ENCODE measurements at places on chromosomes 6 and 20.

GRCh38 chr6:20364327-20364726, 37.4 kb upstream of the E2F3 start:
- DNase-seq = no peak

- DNase-seq = no peak
These were observed 82.6 kb upstream of the CCN6 start for GRCh38 chr6:111971181-111971841.

DNA sequence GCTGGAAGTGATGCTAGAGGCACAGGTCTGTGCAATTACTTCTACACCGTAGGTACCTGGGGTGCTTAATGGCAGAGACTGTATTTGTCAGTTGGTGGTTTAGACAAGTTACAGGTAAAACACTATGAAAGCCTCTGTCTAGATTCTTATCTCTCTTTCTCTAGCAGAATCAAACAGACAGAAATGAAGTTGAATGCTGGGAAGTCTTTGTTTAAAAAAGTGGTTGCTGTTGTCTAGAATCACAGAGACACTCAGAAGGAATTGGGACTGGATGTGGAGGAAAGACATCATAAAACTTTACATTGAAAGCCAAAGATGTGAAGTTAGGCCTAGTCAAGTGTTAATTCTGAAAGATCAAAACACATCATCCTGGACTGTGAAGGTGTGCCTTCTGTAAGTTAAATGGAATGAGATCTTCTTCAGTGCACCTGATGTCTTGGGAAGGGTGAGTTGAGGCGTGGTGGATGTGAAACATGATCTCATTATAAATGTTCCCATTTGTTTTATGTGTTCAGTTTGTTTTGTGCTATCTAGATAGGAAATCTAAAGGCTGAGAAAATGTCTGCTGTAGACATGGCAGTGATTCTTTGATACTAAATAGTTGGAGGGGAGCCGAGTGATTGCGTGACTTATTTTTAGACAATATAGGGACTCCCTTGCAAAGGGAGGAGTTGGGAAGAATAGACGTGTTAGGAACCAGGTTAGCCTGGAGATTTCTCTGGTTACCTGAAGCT, 290.2 kb downstream of the SOX4 start:
- no peak for DNase-seq

DNA sequence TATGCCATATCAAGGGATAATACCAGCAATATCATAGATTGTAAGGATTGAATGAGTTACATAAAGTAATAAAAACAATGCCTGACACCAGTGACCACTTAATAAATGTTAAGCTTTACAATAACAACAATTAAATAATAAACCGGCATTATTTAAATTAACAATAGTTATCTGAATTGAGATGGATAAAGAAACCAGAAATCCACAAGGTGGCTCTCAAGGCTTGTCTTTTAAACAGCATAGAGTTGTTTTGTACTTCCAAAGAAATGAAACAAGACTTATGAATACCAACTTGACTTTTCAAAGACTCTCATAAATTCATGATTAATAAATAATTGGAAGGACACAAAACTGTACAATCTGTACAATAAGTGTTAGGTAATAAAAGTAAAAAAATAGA, 203.1 kb downstream of the ASCC3 start:
- DNase-seq = no peak

DNA sequence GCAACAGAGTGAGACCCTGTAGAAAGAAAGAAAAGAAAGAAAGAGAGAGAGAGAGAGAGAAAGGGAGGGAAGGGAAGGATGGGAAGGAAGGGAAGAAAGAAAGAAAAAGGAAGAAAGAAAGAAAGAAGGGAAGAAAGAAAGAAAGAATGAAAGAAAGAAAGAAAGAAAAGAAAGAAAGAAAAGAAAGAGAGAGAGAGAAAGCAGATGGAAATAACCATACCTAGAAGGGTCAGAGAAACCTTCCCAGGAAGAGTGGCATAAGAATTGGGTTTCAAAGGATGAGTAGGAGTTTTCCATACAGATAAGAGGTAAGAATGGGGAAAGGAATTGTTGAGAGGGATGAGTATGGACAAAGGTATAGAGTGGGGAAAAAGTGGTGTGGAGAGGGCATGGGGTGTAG, 54.6 kb upstream of the SLC32A1 start:
- no peak for DNase-seq

- no peak for DNase-seq
These were observed 59.1 kb upstream of the TMEM244 start for GRCh38 chr6:129920103-129920798.

DNA sequence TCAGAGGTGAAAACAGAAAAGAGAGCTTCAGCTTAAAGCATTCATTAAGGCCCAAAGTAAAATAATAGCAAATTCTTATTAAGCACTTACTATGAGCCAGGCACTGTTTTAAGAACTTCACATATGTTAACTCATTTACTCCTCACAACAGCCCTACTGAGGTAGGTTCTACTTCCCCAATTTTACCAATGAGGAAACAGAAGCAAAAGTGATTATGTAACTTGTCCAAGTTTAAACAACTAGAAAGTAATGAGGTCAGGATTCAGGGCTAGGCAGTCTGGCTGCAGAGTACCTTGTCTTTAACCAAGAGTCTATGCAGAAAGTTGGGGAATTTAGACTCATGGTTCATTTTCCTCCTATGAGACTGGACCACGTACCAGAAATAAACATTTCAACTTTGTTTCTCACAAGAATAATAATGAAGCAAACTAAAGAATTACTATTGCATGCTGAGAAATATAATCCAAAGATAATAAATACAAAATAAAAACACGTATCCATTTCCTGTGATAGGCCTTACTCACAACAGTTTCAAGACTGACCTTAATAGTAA, 3.8 kb downstream of the COL21A1 start:
- no peak for DNase-seq

DNA sequence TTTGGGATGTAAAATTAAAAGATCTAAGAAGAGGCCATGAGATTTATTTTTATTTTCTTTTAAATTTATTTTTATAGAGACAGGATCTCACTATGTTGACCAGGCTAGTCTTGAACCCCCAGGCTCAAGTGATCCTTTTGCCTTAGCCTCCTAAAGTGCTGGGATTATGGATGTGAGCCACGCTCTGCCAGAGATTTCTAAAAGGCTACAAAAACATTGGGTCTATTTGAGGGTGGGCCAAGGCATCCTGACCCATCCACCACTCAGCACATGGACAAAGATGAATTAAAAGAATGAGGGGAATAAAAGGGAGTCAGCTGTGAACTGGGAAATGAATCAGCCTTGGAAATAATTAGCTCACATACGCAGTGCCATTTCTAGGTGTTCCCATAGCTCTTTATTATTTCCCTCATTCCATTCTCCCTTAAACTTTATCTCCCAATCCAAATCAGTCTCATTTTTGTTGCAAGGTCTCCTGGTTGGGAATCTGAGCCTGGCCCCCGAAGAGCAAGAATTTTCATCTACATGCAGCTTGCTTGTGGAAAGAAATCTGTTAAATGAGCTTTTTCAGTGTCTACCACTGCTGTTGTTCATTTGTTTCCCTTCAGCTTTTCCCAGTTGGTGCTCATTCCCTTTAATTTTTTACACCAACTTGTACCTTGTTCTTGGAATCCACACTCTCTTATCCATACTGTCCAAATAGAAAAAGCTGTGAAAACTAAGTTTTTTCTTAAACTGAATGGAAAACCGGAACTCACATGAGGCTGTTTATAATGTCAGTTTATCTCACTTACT, 66.9 kb downstream of the MKKS start:
- DNase-seq = no peak

GRCh38 chr6:121951918-121952379, 447.5 kb upstream of the HSF2 start:
- DNase-seq = no peak

GRCh38 chr6:149939909-149940671, 1.7 kb upstream of the ULBP2 start:
- DNase-seq = no peak

- no peak for DNase-seq
These were observed 17.1 kb downstream of the PRKN start for GRCh38 chr6:162710419-162710818.

DNA sequence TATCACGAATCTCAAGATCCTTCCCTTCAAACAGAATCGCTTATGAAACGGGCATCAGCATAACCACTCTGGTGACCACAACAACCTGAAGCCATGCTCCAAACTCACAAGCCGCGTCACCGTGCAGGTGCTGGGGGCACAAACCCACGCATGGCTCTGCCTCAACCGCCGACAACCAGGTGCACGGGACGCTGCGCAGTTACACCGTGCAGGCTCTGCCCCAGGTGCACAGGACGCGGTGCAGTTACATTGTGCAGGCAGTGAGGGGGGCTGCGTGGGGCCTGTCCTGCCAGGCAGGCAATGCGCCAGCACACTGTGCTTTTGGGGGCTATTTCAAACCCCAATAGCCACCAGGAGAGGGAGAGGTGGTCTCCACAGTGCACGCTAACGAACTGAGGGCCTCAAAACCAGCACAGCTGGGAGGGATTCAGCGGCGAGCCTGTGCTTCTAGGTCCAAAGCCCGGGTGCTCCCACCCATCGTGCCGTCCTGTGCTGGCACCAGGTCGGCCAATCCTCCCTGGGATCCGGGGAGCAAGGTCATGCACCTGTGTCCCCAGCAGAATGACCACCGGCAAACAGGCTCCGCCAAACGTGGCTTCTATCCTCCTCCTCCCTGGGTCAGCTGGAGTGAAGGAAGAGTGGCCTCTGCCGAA, 35.8 kb downstream of the ZBTB46 start:
- no peak for DNase-seq

DNA sequence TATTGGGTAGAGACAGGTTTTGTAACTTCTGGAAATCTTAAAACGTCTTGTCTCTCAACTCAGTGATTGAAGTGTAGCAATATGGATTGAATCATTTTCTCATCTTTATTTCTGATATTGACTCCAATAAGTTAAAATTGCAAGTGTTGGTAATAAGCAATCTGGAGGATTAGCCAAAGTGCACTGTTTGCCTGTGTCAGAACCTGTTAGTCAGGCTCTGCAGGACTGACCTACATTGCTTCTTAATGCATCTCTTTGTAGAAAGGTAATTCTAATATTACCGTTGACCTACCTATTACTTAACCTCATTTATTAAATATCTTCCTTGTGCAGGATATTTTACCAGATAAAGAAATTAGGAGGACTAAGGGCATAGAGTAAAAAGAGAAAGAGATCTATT, 484.0 kb upstream of the CITED2 start:
- no peak for DNase-seq

DNA sequence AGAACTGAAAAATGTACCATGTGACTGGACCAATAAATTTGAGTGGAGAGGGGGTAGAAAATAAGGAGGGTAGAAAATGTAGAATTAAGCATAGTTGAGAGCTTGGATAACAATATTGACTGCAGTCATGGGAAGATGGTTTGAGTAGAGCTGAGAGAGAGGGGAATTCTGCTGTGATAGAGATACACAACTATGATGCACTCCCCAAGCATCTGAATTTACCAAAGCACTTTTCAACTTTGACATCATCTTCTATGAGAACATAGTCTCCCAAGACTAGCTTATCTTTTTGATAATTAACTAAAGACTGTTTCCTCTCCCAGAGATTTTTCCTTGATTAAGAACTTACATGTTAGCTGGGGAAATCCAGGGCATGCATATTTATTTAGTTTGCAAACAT, 103.1 kb downstream of the TNFRSF21 start:
- DNase-seq = no peak

DNA sequence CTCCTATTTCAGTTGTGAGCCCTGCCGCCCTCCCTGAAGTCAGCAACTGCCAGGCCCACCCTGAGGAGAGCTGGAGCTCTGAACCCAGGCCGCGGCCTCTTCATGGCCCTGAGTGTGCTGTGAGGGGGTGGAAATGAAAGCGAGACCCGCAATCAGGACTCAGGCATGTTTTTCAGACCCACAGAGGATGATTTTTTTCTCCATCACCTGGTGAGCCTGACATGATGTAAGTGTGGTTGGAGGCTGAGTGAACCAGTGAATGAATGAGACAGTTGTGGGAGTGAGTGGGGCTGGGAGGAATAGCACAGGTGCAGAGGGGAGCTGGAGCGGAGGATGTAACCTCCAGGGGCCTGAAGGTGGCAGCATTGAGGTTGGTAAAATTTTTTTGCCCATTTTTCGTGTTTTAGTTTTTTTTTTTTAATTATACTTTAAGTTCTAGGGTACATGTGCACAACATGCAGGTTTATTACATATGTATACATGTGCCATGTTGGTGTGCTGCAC, 18.3 kb downstream of the RAET1L start:
- DNase-seq = peak; percentile 60

DNA sequence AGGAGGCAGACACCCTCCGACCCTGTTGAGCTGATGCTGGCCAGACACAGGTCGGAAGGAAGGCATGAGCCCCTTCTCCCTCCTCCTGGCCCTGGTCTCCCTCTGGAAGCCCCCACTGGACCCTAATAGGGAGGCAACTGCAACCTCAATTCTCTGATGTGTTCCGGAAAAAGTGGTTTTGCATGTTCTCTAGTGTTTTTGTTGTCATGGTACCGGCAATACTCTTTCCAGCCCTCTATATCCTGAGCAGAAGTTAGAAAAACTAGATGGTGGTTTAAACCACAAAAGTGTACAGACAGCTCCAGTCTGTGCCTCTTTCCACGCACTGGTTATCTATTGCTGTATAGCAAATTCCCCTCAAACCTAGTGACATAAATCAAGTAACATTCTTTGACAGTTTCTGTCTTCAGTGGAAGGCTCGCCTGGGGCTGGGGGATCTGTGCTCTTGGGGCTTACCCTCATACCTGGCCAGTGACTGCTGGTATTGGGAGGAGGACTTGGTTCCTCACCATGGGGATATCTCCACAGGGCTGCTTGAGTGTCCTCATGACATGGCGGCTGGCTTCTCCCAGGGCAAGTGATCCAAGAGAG, 37.0 kb downstream of the SYTL3 start:
- DNase-seq = peak; percentile 48

DNA sequence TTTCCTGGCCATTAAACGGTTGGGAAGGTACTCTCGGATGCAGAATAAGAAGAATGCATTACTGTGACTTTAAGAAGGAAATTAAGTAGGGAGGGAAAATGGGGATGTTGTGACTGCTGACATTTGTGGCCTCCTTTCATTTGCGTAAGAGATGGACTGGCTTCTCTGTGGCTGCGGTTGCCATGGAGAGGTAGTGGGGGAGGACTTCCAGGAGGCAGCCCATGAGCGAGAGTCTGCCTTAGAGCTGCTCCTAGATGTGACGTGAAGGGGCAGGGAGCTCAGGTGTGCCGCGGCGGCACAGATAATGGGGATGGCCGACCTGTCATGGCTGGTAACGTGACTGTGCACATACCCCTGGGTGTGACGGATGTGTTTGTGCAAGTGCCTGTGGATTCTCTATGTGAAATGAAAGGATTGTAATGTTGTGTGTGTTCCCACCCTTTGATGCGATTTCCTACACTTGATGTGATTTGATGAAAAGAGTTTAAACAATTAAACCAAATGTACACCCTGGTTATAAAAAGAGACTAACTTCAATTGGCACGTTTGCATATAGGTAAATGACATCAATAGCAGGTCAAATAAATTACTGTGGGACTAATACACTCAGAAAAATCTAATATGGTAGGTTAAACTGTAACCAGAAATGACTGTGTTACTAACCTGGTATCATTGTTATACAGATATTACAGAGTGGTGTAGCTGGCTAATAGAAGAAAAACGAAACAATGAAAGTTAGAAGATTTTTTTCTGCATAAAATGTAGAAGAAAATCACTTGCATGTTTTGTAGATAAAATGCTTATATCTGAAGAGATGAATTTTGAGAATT, 48.9 kb downstream of the HIVEP1 start:
- DNase-seq = peak; percentile 74

- DNase-seq = no peak
These were observed 393.8 kb downstream of the SMOC2 start for GRCh38 chr6:168834801-168835200.

Data from CD4-positive, alpha-beta T cell treated with Interleukin-17A for 4 hours (primary cell).